ENCODE measurements at places on chromosomes 4 and X. TPM values are rescaled to one million over a fixed set of nuclear protein-coding genes. Genes with fewer than 3 reads are reported as not detected.
A peak's percentile ranks its signal among the peaks of the same experiment; 100 is the strongest.

- peak within 1 kb of the TSS; percentile 85 for H3K27ac ChIP-seq
- no peaks in the 10 kb centered on the region for H3K36me3 ChIP-seq
- H3K4me1 ChIP-seq: no peaks in the 10 kb centered on the region
Observed at GRCh38 chrX:65667503-65668376, at the start of gene MSN. TSS of gene MSN (plus strand) at chrX:65667654. CDS start at chrX:65667842, 188 bp downstream.

DNA sequence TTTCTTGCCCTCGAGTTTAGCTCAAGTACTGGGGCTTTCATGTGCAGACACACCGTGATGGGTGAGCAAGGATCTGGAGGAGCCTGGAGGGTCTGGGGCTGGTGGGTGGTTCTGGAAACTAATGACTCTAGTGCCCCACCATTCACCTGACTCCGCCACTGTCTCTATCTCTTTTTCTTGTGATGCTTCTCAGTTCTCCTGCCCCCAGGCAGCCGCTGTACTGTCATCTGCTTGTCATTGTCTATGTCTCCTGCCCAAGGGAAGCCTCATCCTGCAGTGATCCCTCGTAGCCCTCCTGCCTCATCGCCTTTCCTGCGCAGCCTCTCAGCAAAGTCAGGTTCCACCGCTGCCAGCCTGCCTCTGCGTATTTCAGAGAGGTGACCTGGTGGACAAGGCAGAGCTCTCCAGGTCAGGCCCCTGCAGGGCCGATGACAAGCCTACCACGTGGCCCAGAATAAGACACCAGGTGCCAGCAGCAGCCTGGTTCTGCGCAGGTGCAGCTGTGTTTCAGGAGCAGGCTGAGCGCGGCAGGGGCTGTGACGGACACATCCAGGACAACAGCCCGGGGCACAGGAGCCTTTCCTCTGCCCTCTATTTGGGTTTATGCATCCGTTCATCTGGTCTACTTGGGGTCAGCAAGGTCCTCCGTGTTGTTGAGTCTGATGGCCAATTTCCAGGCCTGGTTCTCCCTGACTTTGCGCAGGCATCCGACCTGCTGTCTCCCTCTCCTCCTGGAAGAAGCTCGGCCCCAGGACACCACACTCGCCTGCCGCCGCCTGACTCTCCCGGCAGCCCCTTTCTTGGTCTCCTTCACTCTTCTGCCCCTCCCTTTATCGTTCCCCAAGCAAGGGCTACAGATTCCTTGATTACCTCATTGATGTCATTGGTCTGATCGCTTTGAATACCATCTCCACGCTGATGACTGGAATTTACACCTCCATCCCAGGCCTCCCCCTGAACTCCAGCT lies 30.9 kb upstream of the CDKN2AIP start:
- no peak overlapping the region for H3K27ac ChIP-seq
- no peaks in the 10 kb centered on the region for H3K27me3 ChIP-seq
- H3K4me3 ChIP-seq: no peak overlapping the region
- H3K4me1 ChIP-seq: no peaks in the 10 kb centered on the region
- no peak for DNase-seq

DNA sequence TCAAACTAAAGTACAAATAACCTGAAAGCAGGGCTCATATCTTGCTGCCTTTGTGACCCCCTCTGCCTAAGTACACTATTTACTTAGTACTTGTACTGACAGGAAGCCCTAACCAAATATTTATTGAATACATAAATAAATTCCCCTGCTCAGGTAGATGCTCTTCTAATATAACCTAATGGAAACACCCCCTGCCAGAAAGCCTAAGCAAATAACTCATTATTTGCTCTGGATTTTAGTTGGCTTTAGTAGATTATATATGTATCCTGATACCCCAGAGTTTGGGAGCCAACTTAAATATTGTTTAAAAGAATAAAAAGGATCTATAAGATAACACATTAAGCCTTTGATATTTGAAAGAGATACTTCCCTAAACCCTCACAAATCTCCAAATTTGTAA lies 318.2 kb downstream of the PPP1R2C start:
- no peak overlapping the region for H3K4me3 ChIP-seq
- H3K27me3 ChIP-seq: no peaks in the 10 kb centered on the region
- no peaks in the 10 kb centered on the region for H3K4me1 ChIP-seq
- H3K27ac ChIP-seq: no peak overlapping the region

- no peaks in the 10 kb centered on the region for H3K4me1 ChIP-seq
- H3K27ac ChIP-seq: no peak overlapping the region
- no peaks in the 10 kb centered on the region for H3K27me3 ChIP-seq
- H3K4me3 ChIP-seq: no peak overlapping the region
Observed at GRCh38 chr4:151811403-151811802, 50.6 kb upstream of the GATB start.

- no peak for DNase-seq
- no peak overlapping the region for H3K27ac ChIP-seq
- H3K36me3 ChIP-seq: no peaks in the 10 kb centered on the region
- peaks cover 7% of the 10 kb centered on the region for H3K27me3 ChIP-seq
- no peaks in the 10 kb centered on the region for H3K4me1 ChIP-seq
Observed at GRCh38 chr4:21697583-21697982, 251.0 kb downstream of the KCNIP4 start.

DNA sequence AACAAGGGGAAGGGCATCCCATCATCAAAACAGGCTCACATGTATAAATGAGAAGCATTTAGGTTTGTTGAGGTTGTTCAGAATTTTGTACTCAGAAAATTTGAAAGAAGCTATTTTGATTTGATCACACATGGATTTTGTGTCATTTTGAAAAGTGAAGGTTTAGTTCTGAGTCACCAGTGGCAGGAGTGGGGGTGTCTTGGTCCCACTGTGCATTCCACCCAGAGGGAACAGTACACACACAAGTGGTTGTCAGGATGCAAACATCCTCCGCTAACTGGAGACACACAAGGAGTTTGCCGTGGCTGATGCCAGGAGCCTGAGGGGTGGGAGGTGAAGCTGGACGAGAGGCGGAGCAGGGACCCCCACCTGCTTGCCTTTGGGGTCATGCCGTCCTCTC lies 198.2 kb upstream of the PSAPL1 start:
- no peak overlapping the region for H3K27ac ChIP-seq
- no peaks in the 10 kb centered on the region for H3K36me3 ChIP-seq
- H3K4me3 ChIP-seq: no peak overlapping the region
- no peaks in the 10 kb centered on the region for H3K4me1 ChIP-seq
- DNase-seq: no peak

DNA sequence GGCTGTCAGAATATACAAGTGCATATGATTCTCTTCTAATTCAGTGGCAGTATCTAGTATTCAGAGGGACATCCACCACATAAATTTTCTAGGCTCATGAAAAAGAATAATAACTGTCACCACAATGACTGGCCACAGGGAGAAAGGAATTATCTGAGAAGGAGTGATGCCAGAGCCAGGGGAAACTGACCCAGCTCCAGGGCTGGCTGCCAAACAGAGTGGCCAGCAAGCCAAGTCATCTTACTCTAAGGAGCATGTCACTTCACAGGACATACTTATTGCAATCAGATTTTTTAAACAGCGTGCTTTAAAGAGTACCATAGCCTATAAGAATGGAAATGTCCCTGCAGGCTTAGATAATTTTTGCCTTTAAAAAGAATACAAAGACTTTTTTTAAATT lies 5.8 kb upstream of the SEPTIN11 start:
- H3K4me3 ChIP-seq: no peak overlapping the region
- no peaks in the 10 kb centered on the region for H3K27me3 ChIP-seq
- no peaks in the 10 kb centered on the region for H3K36me3 ChIP-seq
- no peak for DNase-seq
- no peak overlapping the region for H3K27ac ChIP-seq

GRCh38 chrX:51332188-51332942 lies at the start of gene NUDT10:
TSS of gene NUDT10 (plus strand) at chrX:51332822. CDS start at chrX:51332966, 144 bp downstream.
- H3K36me3 ChIP-seq: no peaks in the 10 kb centered on the region
- H3K27ac ChIP-seq: no peak within 1 kb of the TSS
- DNase-seq: peak; percentile 29
- no peaks in the 10 kb centered on the region for H3K4me1 ChIP-seq

DNA sequence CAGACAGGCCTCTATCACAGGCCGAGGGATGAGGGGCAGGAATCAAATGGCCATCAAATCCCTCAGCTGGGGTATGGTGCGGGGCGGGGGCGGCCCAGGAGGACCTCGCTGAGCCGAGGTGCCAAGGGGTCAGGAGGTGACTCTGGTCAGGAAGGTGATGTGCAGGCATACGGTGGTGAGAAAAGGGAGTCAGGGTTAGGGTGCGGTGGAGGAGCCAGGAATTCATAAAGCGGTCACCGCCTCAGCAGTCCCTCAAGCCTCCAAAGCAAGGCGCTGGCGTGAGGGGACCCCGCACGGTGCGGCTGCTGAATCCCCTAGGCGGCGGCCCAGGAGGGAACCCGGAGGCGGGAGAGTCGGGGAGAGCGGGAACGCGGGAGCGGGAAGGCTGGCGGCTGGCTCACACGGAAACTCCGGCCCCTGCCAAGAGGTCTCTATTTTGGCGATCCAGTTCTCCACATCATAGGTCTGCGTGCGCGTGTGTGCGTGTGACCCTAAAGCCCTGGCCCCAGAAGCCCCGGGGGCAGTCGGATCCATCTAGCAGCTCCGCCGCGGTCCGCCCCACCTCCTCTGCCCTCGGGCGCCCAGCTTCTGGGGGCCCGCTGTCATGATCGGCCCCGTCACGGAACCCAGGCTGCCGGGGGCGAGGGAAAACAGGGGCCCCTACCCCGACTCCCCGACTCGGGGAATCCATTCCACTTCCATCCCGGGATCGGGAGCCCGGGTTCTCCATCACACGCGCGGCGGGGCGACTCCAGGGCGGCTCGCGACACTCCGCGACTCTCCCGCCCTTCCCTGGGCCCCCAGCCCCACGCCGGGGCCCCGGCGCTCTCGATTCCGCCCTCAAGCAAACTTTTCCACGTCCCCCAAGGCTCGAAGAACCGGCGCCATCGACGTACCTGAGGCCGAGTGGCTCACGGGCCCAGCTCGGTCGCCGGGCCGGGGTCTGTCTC lies 593 bp downstream of the ELF4 start:
- peak overlapping the region; percentile 56 for H3K4me3 ChIP-seq
- peak overlapping the region; percentile 57 for H3K27ac ChIP-seq
- H3K27me3 ChIP-seq: no peaks in the 10 kb centered on the region
- no peaks in the 10 kb centered on the region for H3K36me3 ChIP-seq
- no peak for DNase-seq
- no peaks in the 10 kb centered on the region for H3K4me1 ChIP-seq

DNA sequence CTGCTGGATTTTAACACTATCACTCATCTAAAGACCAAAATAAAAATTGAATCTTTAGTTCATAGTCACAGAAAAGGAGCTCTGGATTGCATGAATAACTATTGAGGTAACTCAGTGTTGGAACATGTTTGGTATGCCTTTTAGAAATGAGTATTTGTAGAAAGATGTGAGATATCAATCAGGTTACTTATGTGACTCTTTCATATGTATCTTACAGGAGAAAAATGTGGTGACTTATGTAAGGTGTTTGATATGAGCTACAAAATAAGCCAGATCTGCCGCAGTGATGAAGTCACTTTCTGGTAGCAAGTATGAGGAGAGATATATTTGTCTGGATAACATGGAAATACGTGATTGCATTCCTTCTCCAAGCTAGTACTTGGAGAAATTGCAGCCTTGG lies 1653.3 kb upstream of the PCDH7 start:
- no peak for DNase-seq
- no peaks in the 10 kb centered on the region for H3K36me3 ChIP-seq
- no peak overlapping the region for H3K4me3 ChIP-seq
- H3K27ac ChIP-seq: no peak overlapping the region
- H3K4me1 ChIP-seq: no peaks in the 10 kb centered on the region
- no peaks in the 10 kb centered on the region for H3K27me3 ChIP-seq

DNA sequence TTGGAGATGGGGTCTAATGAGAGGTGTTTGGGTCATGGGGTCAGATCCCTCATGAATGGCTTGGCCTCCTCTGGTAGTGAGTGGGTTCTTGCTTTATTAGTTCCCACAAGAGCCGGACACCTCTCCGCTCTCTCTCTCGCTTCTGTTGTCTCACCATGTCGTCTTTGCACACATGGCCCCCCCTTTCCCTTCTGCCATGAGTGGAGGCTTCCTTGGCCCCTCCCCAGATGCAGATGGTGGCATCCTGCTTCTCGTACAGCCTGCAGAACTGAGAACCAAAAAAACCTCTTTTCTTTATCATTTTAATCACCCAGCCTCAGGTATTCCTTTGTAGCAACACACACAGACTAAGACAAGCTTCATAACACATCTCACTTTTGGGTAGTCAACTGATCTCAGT lies 49.6 kb upstream of the SPRY1 start:
- H3K27ac ChIP-seq: no peak overlapping the region
- H3K4me3 ChIP-seq: no peak overlapping the region
- DNase-seq: no peak

DNA sequence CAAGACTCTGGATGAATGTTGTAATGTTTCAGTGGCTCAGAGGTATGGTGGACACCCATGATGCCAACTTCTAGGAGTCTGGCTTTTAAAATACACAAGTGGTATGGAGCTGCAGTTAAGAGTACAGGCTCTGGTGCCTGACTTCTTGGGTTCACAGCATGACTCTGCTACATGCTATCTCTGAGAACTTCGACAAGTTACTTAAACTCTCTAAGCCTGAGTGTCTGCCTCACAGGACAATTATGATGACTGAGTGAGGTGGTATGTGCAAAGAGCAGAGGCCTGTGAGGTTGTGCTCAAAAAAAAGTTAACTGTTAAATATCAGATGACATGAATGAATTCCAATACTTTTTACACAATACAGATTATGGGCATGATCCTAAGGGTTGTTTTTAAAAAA lies 90.9 kb upstream of the SRD5A3 start:
- H3K27ac ChIP-seq: no peak overlapping the region
- H3K27me3 ChIP-seq: no peaks in the 10 kb centered on the region
- DNase-seq: no peak
- H3K4me1 ChIP-seq: no peaks in the 10 kb centered on the region
- H3K4me3 ChIP-seq: no peak overlapping the region
- H3K36me3 ChIP-seq: no peaks in the 10 kb centered on the region

GRCh38 chr4:113790478-113790877 lies 28.9 kb upstream of the CAMK2D start:
- H3K27me3 ChIP-seq: no peaks in the 10 kb centered on the region
- no peaks in the 10 kb centered on the region for H3K4me1 ChIP-seq
- no peaks in the 10 kb centered on the region for H3K36me3 ChIP-seq
- no peak for DNase-seq
- no peak overlapping the region for H3K27ac ChIP-seq
- H3K4me3 ChIP-seq: no peak overlapping the region

GRCh38 chr4:187469627-187470026 lies 525.9 kb upstream of the ZFP42 start:
- H3K27me3 ChIP-seq: no peaks in the 10 kb centered on the region
- no peaks in the 10 kb centered on the region for H3K36me3 ChIP-seq
- DNase-seq: no peak

- peaks cover 20% of the 10 kb centered on the region for H3K36me3 ChIP-seq
- no peak overlapping the region for H3K27ac ChIP-seq
- no peak for DNase-seq
Observed at GRCh38 chr4:145130788-145131399, 32.8 kb downstream of the ABCE1 start.

- peaks cover 1% of the 10 kb centered on the region for H3K4me1 ChIP-seq
- no peak overlapping the region for H3K4me3 ChIP-seq
- H3K27ac ChIP-seq: no peak overlapping the region
- DNase-seq: no peak
- peaks cover 2% of the 10 kb centered on the region for H3K27me3 ChIP-seq
Observed at GRCh38 chr4:1509366-1509765, 103.1 kb upstream of the NKX1-1 start.

- H3K27me3 ChIP-seq: no peaks in the 10 kb centered on the region
- DNase-seq: no peak
- H3K4me1 ChIP-seq: no peaks in the 10 kb centered on the region
- no peak overlapping the region for H3K4me3 ChIP-seq
Observed at GRCh38 chr4:1976416-1977352, 32.1 kb downstream of the NELFA start.

The SUV39H1 gene
- total RNA-seq: 5.8 TPM

The POLA1 gene
- total RNA-seq: 12.7 TPM

The NXF3 gene
- total RNA-seq: 1.5 TPM

The DUSP9 gene
- 164 TPM for total RNA-seq

The F8 gene
- total RNA-seq: 22.3 TPM
